ENCODE measurements at places on chromosomes 7 and 10. TPM values are rescaled to one million over a fixed set of nuclear protein-coding genes. Genes with fewer than 3 reads are reported as not detected.

DNA sequence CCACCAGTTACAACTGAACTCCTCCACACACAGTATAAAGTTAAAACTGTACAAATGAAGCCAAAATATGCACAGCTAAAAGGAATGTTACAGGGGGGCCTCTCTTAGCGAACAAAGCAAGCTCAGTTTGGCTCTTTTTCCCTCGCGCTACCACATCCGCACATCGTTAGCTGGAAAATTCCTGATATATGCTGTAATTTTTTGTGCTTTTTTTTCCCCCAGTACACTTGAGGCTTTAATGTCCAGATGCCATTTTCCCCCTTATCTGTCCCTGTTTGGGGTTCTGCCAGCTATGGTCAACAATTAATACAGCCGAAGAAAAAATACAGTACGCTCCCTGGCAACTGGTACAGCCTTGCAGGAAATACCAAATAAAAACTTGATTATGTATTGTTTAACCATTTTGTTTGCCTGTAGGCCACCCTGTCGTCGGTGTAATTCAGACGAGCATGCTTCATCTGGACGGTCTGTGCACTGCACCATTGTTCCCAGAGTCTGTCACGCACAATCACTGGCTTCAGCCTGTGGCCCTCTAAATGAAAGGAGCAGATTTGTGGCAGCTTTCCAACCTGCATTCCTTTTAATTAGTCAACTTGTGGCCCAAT, 108.1 kb upstream of the FAM133B start:
- no peaks in the 10 kb centered on the region for H3K27me3 ChIP-seq
- peaks cover 19% of the 10 kb centered on the region for H3K4me1 ChIP-seq
- DNase-seq = peak; percentile 92
- H3K36me3 ChIP-seq = peaks cover 5% of the 10 kb centered on the region
- peak overlapping the region; percentile 6 for H3K4me3 ChIP-seq

Gene MAT1A
- not detected for polyA plus RNA-seq

DNA sequence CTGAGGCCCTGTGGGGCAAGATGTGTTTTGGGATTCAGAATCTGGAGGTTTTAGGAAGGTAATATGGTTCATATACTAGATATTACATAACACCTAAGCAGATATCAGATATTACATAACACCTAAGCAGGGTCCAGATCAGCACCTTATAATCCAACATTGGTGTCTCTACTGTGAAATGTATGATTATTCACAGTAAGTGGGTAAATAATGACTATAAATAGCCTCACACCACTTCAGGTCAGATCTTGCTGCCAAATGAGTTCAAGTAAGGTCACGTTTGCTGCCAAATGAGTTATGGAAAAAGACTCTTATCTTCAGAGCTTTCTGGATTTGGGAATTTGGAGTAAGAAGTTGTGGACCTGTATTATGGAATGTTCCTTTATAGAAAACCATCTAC, 14.6 kb downstream of the ADRB1 start:
- DNase-seq = no peak
- no peaks in the 10 kb centered on the region for H3K36me3 ChIP-seq

GRCh38 chr7:112503361-112503972, 22.7 kb downstream of the LSMEM1 start:
- H3K27me3 ChIP-seq = no peaks in the 10 kb centered on the region
- H3K4me3 ChIP-seq = no peak overlapping the region
- no peaks in the 10 kb centered on the region for H3K36me3 ChIP-seq

- no peaks in the 10 kb centered on the region for H3K27me3 ChIP-seq
- no peaks in the 10 kb centered on the region for H3K4me1 ChIP-seq
- H3K4me3 ChIP-seq = no peak overlapping the region
- H3K36me3 ChIP-seq = no peaks in the 10 kb centered on the region
- DNase-seq = no peak
Observed at GRCh38 chr10:25689346-25690100, 244.5 kb upstream of the MYO3A start.

GRCh38 chr10:100600218-100600617, 64.5 kb downstream of the HIF1AN start:
- H3K4me3 ChIP-seq = no peak overlapping the region
- H3K4me1 ChIP-seq = no peaks in the 10 kb centered on the region
- DNase-seq = no peak
- peaks cover 9% of the 10 kb centered on the region for H3K27me3 ChIP-seq

DNA sequence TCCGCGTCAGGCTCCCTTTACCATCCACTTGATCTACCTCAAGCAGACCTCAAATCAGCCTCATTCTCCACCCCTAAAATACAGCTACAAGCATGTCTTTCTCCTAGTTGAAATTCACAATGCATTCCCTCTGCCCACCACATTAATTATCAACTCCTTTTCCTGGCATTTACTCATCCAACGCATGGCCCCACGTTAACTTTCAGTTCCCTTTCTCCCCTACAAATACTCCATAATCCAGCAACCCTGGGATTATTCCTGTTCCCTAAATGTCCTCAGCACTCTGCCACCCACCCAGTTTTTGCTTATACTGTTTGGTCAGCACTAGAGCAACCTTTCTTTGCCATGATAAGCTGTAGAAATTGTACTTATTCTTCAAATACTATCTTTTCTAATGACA, 5.7 kb upstream of the VIM start:
- DNase-seq = no peak
- no peak overlapping the region for H3K27ac ChIP-seq
- H3K27me3 ChIP-seq = no peaks in the 10 kb centered on the region
- H3K36me3 ChIP-seq = no peaks in the 10 kb centered on the region
- H3K4me1 ChIP-seq = peaks cover 12% of the 10 kb centered on the region

Gene AKR1C3
- polyA plus RNA-seq = 0.22 TPM

DNA sequence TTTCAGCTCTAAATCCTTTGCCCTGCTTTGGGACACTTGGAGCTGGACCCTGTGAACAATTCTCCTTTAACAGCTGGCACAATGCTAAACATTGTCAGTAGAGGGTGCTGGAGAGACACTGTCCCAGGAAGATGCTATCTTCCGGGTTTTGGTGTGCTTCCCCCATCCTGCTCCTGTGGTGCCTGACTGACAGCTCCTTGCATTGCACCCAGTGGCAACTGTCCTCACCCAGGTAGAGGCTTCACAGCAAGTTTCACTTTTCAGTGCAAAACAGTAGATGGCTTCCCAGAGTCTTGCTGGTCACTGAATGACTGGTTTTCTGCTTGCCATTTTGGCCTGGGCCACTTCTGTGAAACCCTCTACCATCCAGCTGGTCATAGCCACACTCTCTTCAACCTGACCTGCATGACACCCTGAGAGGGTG, 77.3 kb downstream of the CDC14C start:
- H3K27me3 ChIP-seq = no peaks in the 10 kb centered on the region
- no peak for DNase-seq
- no peaks in the 10 kb centered on the region for H3K4me1 ChIP-seq
- no peak overlapping the region for H3K4me3 ChIP-seq
- H3K27ac ChIP-seq = no peak overlapping the region

GRCh38 chr7:105596866-105597265, 15.6 kb upstream of the EFCAB10 start:
- no peak for DNase-seq
- H3K27me3 ChIP-seq = peaks cover 7% of the 10 kb centered on the region
- no peak overlapping the region for H3K4me3 ChIP-seq
- peaks cover 2% of the 10 kb centered on the region for H3K4me1 ChIP-seq
- no peaks in the 10 kb centered on the region for H3K36me3 ChIP-seq

DNA sequence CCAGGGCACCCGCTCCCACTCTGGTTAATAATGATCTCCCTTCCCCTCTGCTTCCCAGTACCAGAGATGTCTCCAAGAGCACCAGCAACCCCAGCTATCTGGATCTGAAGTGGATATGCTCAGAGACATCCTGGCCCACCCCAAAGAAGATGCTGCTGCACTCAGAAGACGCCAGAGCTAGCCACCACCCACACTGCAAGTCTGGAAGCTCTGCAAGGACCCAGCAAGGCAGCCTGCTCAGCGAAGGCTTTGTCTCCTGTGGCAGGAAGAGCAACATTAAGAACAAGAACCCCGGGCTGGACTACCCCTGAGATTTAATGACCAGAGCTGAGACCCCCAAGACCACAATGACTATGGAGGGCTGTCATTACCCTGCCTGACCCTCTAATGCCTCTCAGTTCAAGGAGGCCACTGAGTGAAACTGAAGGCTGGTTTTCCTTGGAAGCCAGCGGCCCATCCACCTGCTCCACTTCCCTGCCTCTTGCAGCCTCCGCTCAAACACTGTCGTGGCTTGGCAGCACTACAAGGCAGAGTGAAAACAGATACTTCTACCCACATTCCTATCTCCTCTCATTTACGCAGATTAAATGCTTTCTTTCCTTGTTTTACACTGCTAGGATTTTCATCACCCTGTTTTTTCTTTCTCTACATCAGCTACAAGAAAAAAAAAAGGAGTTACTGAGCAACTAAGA, 202.2 kb downstream of the SNX10 start:
- H3K27me3 ChIP-seq = no peaks in the 10 kb centered on the region
- DNase-seq = no peak
- no peaks in the 10 kb centered on the region for H3K36me3 ChIP-seq
- H3K4me1 ChIP-seq = no peaks in the 10 kb centered on the region
- no peak overlapping the region for H3K4me3 ChIP-seq
- no peak overlapping the region for H3K27ac ChIP-seq

DNA sequence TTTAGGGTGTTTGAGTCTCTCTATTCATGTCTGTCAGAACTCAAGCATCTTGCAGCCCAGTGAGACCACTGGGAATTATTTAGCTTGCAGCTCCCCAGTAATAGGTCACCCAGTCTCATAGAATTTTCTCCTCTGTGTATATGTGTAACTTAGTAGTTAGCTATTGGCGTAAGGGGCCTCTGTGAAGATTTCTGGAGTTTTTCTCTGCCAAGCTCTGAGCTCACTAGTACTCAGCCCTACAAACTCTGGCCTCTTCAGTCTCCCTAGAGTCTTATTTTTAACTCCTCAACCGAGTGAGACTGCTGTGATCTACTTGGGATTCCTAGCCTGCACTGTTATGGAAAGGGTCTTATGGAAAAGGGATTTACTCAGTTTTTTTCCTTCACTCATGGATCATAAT, 90.2 kb downstream of the PPP1R9A start:
- no peak overlapping the region for H3K4me3 ChIP-seq
- H3K27me3 ChIP-seq = no peaks in the 10 kb centered on the region
- no peaks in the 10 kb centered on the region for H3K36me3 ChIP-seq

DNA sequence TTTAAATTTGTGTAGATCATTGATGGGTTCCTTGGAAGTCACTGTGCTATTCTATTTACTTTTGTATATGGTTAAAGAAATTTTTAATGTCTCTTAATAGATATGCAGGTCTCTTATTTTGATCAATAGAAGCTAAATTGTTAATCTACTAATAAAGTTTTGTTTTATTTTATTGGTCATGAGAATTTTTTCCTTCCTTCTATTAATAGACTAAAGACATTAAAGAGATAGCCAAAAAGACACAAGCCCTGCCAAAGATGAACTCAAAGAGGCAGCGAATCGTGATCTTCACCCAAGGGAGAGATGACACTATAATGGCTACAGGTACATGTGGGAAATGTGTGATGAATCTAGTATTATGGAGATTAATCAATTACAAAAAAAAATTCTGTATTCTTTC, 226.2 kb upstream of the KAT6B start:
- no peak for DNase-seq
- H3K27me3 ChIP-seq = no peaks in the 10 kb centered on the region
- no peak overlapping the region for H3K27ac ChIP-seq
- H3K36me3 ChIP-seq = no peaks in the 10 kb centered on the region
- no peaks in the 10 kb centered on the region for H3K4me1 ChIP-seq

DNA sequence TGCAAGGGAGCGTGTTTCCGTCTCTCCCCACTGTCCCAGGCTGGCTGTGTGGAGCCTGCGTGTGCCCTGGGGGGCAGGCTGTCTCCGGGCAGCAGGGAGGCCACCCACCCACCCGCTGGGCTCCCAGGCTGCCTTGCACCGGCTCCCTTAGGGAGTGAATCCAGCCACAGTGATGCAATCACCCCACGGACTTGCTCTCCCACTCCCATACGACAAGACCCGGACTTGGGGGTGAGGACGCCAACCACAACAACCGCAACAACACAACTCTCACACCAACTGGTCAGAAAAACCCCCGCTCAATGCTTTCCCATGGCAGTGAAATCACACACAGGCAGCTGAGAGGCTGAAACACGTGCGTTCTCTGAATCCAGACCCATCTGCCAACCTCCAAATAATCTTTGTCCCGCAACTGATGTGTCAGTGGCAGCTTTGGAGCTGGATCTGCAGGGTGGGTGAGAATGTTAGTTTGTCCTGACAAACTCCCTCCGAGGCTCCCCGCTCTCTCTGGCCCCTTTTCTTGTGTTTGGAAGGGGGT, 62.7 kb upstream of the DDC start:
- no peak overlapping the region for H3K4me3 ChIP-seq
- H3K27me3 ChIP-seq = no peaks in the 10 kb centered on the region
- no peak overlapping the region for H3K27ac ChIP-seq
- DNase-seq = no peak
- H3K36me3 ChIP-seq = peaks cover 8% of the 10 kb centered on the region

GRCh38 chr10:48550071-48550691, 54.7 kb downstream of the ARHGAP22 start:
- DNase-seq = no peak
- H3K4me1 ChIP-seq = peaks cover 2% of the 10 kb centered on the region
- no peak overlapping the region for H3K4me3 ChIP-seq

Gene COL26A1
- not detected for polyA plus RNA-seq

- no peaks in the 10 kb centered on the region for H3K27me3 ChIP-seq
- H3K4me3 ChIP-seq = no peak overlapping the region
- no peak overlapping the region for H3K27ac ChIP-seq
- no peaks in the 10 kb centered on the region for H3K36me3 ChIP-seq
- no peaks in the 10 kb centered on the region for H3K4me1 ChIP-seq
- peak; percentile 18 for DNase-seq
Observed at GRCh38 chr7:115240242-115240641, 318.3 kb downstream of the MDFIC start.

Gene UPK3B
- polyA plus RNA-seq = 0.10 TPM

GRCh38 chr10:30917067-30917466, 114.6 kb downstream of the ZNF438 start:
- H3K27me3 ChIP-seq = no peaks in the 10 kb centered on the region
- no peaks in the 10 kb centered on the region for H3K4me1 ChIP-seq
- H3K27ac ChIP-seq = no peak overlapping the region
- H3K36me3 ChIP-seq = no peaks in the 10 kb centered on the region
- no peak overlapping the region for H3K4me3 ChIP-seq
- DNase-seq = no peak

Data from IMR-90 (cell line).